Stimulated activated CD4-positive, alpha-beta T cell treated with anti-CD3 and anti-CD28 coated beads, Interleukin-2, amount 100 ng/mL, for 48 hours (primary cell): ENCODE measurements at places on chromosomes 16 and 17.

DNA sequence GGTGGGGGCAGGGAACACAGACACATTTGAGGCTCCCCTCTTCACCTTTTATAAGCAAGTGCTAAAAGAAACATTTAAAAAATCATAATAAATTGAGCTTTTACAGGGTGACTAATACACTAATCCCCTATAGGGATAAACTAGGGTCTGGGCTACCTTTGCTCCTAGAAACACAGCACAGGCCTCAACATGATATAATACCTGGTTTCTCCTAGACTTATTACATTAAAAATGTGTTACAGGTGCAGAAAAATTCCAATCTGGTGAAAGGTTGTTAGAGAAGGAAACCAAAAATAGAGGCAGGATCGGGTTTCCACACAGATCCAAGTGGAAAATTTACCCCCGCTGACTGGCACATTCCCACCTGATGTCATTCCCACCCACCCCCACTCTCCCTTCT lies 124.7 kb upstream of the NOG start:
- DNase-seq, result no peak

- DNase-seq, result no peak
These were observed 11.0 kb downstream of the ABCA3 start for GRCh38 chr16:2329532-2329931.

GRCh38 chr16:56284521-56284920 lies 93.2 kb downstream of the GNAO1 start:
- no peak for DNase-seq

- no peak for DNase-seq
These were observed 73.6 kb upstream of the HAS3 start for GRCh38 chr16:69031877-69032301.

GRCh38 chr17:56142325-56142724 lies 10.9 kb upstream of the ANKFN1 start:
- no peak for DNase-seq

DNA sequence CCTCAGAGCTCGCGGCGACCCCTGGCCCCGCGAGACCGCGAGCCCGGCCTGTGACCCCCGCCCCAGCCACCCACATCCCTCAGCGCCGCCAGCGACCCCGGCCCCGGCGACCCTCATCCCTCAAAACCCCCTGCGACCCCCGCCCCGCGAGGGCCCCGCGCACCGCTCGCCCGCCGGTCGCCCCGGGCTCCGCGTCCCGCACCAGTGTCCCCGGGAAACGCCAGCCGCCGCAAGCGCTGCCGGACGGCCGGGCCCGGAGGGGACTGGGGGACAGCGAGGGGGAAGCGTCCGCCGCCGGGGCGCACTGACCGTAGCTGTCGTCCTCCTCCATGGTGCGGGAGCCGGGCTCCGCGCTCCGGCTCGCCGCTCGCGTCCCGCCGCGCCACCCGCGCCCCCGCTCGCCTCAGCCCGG lies at the start of gene CYTH1:
Gene CYTH1, minus strand, starts transcription at position 381 of the 412 bp plus-strand sequence. Its CDS starts 50 bp downstream, at position 331.
- DNase-seq, result no peak

DNA sequence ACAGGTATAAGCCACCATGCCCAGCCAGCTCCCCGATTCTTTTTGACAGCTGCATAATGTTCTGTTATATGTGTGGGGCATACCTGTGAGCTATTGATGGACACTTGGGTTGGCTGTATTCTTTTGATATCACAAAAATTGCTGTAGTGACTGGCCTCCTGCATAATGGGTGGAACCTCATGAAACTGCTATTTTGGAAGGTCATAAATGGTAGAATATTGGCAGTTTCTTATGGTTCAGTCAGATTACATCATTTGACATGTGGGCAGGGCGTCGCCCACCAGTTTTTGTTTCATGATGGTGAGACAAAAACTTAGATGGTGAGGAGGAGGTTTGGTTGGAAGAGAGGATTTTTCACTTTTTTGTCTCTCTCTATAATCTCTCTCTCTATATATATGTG lies 26.7 kb upstream of the POLR3E start:
- no peak for DNase-seq

DNA sequence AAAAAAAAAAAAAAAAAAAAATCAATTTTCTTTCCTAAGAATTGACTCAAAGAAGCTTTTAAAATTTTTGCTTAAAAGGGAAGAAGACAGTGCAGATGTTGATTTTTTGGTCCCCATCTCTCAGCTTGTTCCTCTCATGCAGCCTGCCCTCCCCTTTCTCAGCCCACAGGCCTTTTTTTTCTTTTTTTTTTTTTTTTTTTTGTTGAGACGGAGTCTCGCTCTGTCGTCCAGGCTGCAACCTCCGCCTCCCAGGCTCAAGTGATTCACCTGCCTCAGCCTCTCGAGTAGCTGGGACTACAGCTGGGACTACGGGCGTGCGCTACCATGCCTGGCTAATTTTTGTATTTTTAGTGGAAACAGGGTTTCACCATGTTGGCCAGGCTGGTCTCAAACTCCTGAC lies 17.7 kb downstream of the YPEL2 start:
- no peak for DNase-seq

GRCh38 chr17:18176176-18176575 lies 7.5 kb upstream of the ALKBH5 start:
- DNase-seq, result no peak

- DNase-seq, result no peak
These were observed 18.7 kb upstream of the RFFL start for GRCh38 chr17:35082073-35082657.

DNA sequence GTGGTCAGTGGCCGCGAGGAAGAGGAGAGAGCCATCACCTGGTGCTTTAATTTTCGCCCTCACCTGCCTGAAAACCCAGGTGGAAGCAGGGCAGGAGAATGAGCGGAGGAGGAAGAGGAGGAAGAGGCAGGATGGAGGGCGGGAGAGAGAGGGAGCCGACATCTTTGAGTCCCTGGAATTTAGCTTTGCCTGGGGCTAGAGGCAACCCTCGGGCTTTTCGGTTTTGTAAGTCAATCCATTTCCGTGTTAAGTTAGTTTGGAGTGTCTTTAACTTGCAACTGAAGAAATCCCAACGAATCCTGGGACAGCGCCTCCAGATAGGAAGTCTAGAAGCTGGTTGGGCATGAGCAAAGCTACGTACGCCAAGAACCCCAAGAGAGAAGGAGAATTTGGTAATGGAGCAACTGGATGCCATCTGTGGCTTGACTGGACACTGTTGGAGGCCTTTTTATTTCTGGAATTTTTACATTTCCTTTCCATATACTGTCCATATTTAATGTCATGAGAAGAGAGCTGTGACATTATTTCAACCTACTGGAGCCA lies 36.9 kb upstream of the ATP2A3 start:
- no peak for DNase-seq

DNA sequence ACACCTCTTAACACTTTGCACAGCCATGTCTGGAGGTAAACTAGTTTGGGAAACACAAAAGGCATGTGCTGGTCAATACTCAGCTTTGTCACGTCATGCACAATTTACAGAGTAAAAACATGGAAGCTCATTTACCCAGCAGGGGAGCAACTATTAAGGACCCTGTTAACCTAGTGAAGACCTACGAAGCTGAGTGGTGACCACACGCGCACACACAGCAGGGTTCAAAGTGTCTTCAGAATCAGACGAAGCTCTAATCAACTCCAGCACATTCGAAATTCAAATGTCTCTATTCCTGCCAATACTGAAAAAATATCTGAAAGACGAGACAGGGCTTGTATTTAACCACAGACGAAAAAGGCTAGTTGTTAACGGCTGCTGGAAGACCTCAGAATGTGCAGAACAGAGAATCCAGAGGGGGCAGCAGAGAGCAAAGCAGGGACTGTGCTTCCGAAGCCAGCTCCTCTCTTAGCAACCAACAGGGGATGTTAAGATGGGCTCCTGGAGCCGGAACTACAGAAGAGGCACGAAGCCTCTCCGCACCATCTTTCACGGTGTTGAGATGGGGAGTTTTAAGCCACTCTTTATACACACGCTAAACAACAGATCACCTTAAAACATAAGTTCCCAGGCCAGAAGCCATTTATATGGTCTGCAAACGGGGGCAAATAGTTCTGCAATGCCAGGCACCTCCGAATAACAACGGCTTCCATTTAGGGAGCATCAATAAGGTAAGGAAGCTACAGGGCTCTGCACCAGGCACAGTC lies 45.7 kb downstream of the CMTM4 start:
- DNase-seq, result peak; percentile 78

DNA sequence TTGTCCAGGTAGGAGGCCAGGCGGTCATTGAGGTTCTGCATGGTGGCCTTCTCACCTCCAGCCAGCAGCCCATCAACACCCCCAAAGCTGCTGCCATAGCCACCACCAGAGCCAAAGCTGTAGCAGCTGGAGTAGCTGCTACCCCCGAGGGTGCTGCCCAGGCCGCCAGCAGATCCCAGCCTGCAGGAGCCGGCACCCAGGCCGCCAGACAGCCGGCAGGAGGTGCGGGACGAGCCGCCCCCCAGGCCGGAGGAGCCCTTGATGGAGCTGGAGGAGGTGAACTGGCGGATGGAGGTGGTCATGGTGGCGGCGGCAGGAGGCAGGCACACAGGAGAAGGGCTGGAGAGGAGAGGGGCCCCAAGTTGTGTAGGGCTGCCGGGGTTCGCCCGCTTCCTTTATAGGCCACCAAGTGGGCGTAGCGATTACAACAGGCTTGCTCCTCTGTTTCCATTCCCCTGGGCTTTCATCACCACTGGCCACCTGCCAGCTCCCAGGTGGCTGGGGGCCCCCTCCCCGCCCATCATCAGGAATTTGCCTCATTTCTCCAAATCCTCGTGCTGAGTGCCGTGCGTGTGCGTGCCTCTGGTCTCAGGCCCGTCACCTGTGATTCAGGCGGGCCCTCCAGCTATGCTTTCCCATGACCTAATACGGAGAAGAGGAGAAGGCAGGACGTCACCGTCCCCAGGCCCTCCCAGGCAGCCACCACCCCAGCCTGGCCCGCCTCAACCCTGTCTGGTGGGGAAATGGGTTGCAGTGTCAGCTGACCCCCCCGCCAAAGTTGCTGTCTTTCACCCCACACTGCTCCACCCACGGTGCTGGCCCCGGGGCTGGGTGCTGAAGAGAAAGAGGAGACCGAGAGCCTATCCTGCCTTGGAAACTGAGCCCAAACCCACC lies at the start of gene KRT17:
Gene KRT17, minus strand, starts transcription at position 368 of the 894 bp plus-strand sequence. Its CDS starts 66 bp downstream, at position 302.
- DNase-seq, result no peak
